IPS DF 6.9 (cell line): ENCODE measurements at places on chromosomes 11 and 22.

GRCh38 chr11:6598555-6598954 lies 4.9 kb downstream of the RRP8 start:
- DNase-seq, result no peak

DNA sequence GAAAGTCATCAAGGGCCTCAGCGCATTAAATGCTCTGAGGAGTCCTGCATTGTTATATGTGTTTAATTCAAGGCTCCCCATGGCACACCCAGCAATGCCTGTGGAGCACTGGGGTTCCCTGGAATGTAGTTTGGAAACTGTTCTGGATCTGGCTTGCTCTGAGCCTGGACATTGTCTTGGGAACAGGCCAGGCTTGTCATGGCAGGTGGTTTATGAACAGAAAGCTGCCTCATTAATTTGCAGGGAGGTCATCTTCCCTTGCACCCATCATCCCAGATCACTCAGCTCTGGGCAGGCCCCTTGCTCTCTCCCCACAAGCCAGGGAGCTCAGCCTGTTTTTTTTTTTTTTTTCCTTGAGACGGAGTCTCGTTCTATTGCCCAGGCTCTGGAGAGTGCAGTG lies 32.9 kb downstream of the RPS6KA4 start:
- DNase-seq, result no peak

- DNase-seq, result no peak
These were observed 812 bp upstream of the OR5A2 start for GRCh38 chr11:59427068-59427382.

DNA sequence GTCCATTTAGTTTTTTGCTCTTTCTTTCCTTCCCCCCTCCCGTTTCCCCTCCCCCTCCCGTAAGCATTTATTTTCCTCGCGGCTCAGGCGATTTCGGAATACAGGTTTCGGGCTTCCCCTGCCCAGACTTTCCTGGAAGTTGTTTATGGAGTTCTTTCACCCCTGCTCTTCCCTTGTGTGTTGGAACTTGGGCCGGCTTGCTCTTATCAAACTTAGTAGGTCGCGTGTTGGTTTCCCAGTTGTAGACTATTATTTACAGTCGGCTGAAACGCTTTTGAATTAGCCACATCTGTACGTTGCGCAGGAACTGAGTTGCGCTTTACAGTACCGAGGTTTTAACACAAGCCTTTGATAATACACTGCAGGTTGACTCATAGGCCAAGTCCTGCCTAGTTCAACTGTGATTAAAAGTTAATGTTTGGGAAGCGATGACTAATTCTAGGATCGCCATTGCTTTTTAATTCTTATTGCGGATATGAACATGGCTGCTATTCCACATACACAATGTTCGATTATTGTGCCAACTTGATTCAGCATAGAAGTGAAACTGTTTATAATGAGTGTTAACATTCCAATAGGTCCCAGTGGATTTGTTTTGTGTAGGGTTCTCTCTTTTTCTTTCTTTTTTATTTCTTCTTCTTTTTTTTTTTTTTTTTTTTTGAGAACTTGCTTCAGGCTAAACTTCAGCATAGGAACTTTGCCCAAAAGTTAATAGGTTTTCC lies 1.7 kb downstream of the YAP1 start:
- DNase-seq, result no peak

- DNase-seq, result no peak
These were observed 12.3 kb downstream of the ABTB2 start for GRCh38 chr11:34345540-34345876.

GRCh38 chr22:21582801-21583740 lies 15.6 kb downstream of the UBE2L3 start:
- no peak for DNase-seq

- DNase-seq, result no peak
These were observed 526.6 kb upstream of the CADM1 start for GRCh38 chr11:116030697-116031331.

- DNase-seq, result no peak
These were observed 323.7 kb downstream of the LUZP2 start for GRCh38 chr11:24820541-24820940.

DNA sequence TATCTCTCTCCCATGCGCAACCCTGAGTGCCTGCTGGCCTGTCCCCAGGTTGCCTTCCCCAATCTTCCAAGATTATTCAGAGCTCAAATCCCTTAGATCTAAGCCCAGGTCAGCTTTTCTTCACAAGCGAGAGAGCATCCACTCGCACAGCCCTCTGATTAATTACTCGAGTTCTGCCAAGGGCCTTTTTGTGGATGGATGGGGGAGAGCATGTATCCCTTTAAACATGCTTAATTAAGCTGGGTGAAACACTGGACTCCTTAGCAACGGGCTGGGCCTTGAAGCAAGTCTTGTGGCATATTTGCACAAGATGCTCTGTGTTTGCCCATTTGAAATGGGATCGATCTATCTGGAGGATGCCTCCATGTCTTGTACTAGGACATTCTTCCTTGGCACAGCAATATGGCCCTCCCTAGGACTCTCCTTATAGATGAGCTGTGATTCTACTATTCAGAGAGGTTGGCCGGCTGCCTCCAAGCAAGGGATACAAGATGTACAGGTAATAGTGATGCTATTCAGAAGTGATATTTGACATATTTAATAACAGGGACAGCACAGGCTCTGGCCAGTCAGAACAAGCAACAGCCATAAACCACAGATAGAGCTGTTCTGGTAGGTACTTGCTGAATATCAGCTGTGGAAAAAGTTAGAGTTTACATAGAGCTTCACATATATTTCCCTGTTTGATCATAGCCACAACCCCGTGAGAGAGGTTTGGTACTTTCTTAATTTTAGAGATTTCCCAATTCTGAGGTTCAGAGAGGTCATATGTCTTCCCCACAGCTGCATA lies 125.6 kb downstream of the CSNK2A3 start:
- DNase-seq, result no peak

DNA sequence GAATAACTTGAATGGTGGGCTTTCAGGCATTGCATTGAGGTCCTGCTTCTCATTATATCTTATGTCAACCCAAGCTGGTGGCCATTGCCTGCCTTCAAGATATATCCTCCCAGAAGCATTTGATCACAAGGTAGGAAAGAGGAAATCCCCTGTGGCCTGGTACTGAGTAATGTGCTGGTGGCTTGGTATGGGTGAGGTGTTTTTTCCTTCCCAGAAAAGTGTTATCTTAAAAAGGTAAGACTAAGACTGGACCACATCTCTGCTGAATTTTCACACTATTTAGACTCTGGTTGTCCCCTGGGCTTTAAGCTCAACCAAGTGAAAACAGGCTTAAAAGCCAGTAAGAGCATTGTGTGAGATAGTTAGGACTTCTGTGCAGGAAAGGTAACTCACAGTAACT lies 3.7 kb downstream of the INSC start:
- DNase-seq, result no peak
